Naive thymus-derived CD8-positive, alpha-beta T cell (primary cell): ENCODE measurements at places on chromosomes 11 and 22. TPM values are rescaled to one million over a fixed set of nuclear protein-coding genes. Genes with fewer than 3 reads are reported as not detected.

GRCh38 chr11:84419616-84420015, 1133.4 kb upstream of the CCDC90B start:
- DNase-seq, result no peak

DNA sequence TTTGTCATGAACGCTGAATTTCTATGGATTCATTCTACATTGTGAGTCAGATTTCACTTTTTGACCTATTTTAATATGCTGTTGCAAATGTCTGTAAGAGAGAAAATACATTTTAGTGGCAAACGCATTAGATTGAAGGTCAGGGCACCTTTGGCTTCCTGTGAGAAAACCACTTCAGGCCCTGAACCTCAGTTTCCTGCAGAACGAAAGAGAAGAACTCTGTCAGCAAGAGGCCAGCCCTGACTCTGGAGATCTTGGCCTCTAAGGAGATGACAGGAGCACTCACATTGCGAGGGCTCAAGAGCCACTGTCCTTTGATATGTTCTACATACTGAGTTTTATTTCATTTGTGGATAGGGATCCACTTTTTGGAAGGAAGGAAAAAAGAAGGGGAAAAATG, 83.6 kb downstream of the KCNJ1 start:
- DNase-seq, result no peak

Gene OR51E2
- not detected for total RNA-seq

- DNase-seq, result no peak
These were observed 95.2 kb upstream of the ANO1 start for GRCh38 chr11:69982690-69983570.

- no peak for DNase-seq
These were observed 15.3 kb downstream of the IL10RA start for GRCh38 chr11:118001494-118001971.

Gene MPZL2
- 3.1 TPM for total RNA-seq
